MCF 10A (cell line): ENCODE measurements at places on chromosomes 6 and 20. TPM values are rescaled to one million over a fixed set of nuclear protein-coding genes. Genes with fewer than 3 reads are reported as not detected.

RIPK1 gene
- 16.8 and 21.2 TPM in 2 replicates for total RNA-seq

CCN2 gene
- 10.9 and 49.4 TPM in 2 replicates for total RNA-seq

AVP gene
- total RNA-seq: not detected in 2 replicates

DEFB132 gene
- total RNA-seq: not detected in 2 replicates

EMILIN3 gene
- not detected in 2 replicates for total RNA-seq

- peak; percentile 75 for DNase-seq
Observed at GRCh38 chr6:84417260-84417659, 189.8 kb upstream of the CEP162 start.

DNA sequence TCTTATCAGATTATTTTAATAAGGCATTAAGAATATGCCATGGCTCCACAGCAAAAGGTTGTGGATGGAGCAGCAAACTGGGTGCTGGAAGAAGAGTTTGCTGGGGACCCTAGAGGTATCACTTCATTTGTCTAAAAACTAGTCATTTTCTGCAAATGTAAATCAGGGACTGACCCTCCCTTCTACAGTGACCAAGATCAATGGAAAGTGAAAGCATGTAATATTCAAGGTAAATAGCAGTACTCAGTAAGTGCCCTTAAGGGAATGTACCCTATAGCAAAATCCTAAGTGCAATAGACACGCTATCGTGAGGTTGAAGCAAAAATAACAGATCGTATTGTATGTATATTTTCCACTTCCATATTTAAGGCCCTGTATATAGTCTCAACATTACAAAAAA lies 38.7 kb downstream of the TRDN start:
- DNase-seq: no peak

GRCh38 chr6:105791179-105791578 lies 295.0 kb upstream of the PRDM1 start:
- no peak for DNase-seq

DNA sequence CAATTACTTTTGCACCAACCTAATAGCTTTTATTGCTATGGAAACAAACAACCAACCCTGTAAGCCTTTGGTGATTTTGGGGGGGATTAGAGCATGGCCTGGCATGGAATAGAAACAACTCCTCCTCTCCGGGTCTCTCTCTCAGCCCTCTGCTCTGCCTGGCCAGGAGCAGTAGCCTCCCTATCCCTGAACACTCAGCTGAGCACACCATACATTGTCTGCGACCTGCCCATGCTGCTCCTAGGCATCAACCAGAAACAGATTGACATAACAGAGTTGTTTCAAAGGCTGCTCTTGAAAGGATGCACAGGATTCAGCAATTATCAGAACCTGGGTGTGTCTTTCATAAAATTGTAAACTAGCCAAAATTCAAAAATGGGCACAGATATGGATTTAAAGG lies 29.8 kb upstream of the SMIM28 start:
- no peak for DNase-seq

DNA sequence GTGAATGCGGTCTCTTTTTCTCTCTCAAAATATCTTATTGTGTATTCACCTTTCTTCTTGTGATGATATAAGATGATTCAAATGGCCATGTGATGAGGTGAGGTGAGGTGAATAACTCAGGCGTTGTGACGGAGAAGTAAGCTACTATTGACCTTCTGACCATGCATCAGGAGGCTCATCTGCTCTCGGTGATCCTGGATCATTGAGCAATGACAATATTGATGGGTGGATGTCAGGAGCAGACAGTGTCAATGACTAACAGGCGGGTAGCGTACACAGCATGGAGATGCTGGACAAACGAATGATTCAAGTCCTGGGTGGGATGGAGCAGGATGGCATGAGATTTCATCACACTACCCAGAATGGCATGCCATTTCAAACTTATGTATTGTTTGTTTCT lies 119.6 kb downstream of the PXDC1 start:
- no peak for DNase-seq

DNA sequence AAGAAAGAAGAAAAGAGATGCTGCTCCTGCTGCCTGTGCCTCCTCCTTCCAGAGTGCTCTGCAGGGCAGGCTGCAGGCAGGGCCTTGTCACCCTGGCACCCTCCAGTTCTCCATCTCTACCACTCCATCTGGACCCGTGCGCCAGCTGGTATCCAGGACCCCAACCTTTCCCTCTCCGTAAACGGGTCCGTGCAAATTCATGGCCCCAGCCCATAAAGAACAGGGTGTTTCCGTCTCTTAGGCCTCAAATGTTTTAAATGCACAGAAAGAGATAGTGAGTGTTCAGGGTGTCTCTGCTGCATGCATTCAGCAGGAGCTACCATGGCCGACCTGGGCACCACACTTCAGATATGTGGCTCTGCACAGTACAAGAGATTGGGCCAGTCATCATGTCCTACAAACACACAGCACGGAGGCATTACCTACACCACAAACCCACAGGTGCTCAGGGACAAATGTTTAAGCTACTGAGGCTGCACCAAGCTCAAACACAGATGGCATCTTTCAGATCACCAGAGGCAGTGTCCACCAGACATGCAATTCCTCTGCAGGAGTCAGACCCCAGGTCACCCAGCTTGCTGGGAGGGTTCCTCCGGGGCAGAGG lies 258.1 kb downstream of the DLL1 start:
- DNase-seq: no peak

DNA sequence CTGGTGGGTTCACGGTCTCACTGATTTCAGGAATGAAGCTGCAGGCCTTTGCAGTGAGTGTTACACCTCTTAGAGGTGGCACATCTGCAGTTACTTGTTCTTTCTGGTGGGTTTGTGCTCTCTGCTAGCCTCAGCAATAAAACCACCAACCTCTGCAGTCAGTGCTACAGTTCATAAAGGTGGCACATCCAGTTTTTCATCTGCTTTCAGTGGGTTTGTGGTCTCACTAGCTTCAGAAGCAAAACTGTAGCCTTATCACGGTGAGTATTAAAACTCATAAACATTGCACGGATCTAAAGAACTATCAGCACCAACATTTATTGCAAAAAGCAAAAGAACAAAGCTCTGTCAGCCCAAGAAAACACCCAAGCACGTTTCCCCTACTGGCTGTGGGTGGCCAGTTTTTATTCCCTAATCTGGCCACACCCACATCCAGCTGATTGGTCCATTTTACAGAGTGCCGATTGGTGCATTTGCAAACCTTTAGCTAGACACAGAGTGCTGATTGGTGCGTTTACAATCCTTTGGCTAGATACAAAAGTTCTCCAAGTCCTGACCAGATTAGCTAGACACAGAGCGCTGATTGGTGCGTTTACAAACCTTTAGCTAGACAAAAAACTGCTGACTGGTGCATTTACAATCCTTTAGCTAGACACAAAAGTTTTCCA lies 3.4 kb upstream of the TMEM14C start:
- no peak for DNase-seq

DNA sequence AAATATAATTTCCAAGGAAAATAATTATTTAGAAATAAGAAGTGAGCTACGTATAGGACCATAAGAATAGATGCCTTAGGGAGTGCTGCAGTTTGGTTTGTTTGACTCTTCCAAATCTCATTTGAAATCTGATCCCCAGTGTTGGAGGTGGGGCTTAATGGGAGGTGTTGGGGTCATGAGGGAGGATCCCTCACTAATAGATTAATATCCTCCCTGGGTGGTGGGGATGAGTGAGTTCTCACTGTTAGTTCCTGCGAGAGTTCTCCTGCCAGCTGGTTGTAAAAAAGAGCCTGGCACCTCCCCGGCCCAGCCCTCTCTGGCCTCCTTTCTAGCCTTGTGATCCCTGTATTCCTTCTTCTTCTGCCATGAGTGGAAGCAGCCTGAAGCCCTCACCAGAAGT lies 69.3 kb downstream of the RCAN2 start:
- no peak for DNase-seq

DNA sequence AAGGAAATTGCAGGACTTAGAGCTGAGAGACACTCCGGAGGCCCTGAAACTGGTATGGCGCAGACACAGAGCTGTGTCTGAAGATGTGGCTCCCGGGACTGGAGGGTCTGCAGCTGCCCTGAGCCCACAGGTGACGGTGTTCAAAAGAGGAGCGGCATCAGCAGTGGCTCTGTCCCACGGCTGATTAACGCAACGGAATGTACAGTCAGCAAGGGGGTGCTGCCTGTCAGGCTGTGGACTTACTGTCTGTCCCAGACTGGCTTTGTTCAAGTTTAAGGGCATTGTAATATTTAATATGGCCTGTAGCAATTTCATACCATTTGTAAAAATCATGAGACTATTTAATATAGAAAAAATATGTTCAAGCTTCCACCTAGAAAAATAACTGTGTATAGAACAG lies 228.0 kb upstream of the TAB2 start:
- no peak for DNase-seq

- no peak for DNase-seq
Observed at GRCh38 chr20:11686195-11686594, 231.5 kb upstream of the BTBD3 start.

DNA sequence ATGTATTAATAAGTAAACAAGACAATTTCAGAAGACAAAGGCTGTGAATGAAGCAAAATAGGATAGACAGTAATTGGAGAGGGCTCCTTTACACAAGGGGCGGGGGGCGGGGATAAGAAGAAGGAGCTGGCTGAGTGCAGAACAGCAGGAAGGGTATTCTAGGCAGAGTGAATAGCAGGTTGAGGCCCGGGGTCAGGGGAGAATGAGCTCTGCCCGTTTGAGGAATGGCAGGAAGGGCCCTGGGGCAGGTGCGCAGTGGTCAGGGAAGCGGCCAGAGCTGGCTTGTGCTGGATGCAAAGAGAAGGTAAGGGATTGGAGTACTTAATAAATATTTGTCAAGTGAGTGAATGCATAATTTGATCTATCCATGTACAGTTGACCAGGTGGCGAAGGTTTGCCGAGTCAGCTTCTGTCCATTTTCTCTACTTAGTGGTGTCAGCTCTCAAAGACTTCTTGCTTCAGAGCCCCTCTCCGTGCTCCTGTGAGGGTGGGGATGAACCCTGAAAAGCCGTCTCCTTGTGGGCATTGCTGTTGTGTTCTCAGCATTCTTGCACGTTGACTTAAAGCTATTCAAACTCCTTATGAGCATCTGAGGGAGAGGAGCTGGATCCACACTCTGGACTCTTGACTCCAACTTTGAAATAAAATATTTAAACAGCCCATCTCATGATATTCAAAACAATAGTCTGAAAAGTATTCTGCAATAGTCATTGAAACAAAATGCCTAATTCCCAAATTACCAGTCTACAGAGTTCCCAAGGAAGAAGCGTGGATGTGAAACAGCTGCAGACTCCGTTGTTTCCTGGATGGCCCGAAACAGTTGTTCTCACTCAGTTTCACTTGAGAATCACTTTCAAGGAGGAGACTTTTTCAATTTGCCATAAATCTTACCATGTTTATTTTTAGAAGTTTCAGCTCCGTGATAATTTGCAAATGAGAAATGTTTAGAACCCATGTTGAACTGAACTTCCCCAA lies 105.1 kb downstream of the EDN3 start:
- DNase-seq: no peak
